ENCODE measurements at places on chromosomes 11 and 22.

- DNase-seq = no peak
These were observed 1486.7 kb downstream of the BRD1 start for GRCh38 chr22:48340727-48341709.

DNA sequence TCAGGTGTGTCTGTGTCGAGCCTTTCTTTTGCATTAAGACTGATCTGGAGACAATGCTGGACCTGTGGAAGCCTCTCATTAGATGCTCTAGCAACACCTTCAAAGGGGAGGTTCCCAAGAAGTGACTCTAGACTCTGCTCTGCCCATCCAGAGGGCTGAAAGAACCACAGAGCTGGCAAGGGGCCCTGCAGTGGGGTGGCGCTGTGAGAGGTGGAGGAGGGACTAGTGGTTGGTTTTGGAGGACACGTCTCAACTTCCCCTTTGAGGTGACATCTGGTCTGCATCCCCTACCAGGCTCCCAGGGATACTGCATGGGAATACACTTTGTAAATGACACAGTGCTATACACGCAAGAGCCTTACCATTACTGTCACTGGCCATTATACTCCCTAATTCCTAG, 34.2 kb upstream of the SYT13 start:
- DNase-seq = no peak

GRCh38 chr11:116636341-116636929, 136.4 kb downstream of the BUD13 start:
- no peak for DNase-seq

DNA sequence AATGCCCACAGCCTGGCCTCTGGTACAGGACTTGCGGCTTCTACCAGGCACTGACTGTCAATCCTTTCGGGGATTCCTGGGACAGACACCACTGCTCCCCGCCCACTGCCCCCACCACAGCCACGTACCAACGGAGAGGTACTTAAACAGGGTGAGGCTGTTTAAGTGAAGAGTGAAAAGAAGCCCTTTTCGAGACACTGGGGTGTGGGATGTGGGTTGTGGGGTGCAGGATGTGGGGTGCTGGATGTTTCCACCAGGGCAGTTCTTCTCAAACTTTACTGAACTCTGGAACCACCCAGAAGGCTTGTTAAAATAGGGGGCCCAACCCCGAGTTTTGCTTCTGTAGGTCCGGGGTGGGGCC, 34.2 kb upstream of the PRR5 start:
- DNase-seq = peak; percentile 72

GRCh38 chr11:112410325-112410724, 149.7 kb upstream of the PLET1 start:
- no peak for DNase-seq

- no peak for DNase-seq
These were observed 6.1 kb upstream of the ARAP1 start for GRCh38 chr11:72758304-72758689.

DNA sequence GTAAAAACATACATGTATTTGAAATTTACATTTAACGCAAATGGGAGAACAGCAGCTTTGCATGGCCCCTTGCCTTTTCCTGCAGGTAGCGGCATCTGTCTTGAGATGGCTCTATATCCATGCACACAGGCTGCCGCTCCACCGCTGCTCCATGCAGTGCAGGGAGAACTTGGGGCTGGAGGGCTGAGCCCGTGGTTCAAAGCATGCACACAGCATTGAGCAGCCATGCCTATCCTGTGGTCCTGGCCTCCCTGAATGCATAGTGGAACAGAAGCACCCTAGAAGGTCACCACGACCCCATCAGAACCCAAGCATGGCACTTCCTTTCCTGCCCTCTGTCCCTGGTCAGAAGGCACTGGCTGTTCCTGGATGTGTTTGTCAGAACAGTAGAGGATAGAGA, 35.0 kb upstream of the TP53I11 start:
- no peak for DNase-seq

DNA sequence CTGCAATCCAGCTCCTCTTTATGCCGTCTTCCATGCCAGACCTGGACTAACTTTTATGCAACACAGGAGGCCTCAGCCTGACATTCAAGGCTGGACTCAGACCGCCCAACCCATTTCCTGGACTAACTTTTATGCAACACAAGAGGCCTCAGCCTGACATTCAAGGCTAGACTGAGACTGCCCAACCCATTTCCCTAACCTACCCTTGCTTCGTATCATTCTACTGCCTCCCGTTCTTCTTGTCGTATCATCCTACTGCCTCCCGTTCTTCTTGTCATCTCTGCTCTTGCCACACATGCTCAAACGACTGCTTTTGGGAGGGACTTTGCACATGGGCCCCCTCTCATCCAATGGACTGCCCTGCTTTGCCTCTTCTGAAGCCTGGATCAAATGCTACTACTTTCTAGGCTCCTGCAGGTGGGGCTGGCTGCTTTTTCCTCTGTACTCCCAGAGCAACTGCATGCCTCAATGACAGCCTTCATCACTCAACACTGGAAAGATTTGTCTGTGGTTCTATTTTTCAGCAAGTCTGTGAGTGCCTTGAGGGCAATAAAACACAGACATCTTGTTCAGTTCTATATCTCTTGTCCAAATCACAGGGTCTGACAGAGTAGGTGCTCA, 7.8 kb downstream of the TBC1D10A start:
- DNase-seq = no peak

- DNase-seq = no peak
These were observed 13.0 kb downstream of the SCN4B start for GRCh38 chr11:118139578-118139977.

- DNase-seq = no peak
These were observed 72.8 kb downstream of the MED15 start for GRCh38 chr22:20580179-20580578.

DNA sequence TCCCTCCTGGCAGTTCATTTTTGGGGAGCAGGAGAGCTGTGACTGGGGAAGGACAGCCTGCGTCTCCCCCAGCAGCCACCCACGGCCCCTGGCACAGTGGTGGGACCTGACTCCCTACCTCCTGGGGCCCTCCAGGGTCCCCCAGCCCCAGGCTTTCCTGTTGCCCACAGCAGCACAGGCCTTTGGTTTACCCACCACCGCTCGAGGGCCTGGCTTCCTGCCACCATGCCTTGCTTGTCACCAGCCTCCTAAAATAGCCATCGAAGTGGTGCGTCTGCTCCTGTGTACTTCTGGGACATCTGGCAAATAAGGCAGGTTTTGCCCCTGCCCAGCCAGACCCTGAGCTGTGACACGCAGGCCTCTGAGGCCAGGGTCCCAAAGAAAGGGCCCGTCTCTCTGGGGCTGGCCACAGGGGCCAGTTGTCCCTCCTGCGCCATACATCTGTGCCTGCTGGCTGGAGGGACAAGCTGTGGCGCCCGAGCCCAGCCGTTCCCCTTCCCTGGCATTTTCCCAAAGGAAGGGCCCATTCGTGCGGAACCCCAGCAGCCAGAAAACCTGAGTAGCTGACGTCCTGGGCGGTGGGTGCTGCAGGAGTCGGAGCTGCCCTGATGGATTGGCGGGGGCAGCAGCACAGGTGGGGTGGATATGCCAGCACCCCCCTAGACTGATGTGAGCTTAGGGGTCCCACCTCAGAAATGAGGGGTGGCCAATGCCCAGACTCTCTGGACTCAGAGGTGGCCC, 14.6 kb downstream of the PHLDA2 start:
- no peak for DNase-seq

DNA sequence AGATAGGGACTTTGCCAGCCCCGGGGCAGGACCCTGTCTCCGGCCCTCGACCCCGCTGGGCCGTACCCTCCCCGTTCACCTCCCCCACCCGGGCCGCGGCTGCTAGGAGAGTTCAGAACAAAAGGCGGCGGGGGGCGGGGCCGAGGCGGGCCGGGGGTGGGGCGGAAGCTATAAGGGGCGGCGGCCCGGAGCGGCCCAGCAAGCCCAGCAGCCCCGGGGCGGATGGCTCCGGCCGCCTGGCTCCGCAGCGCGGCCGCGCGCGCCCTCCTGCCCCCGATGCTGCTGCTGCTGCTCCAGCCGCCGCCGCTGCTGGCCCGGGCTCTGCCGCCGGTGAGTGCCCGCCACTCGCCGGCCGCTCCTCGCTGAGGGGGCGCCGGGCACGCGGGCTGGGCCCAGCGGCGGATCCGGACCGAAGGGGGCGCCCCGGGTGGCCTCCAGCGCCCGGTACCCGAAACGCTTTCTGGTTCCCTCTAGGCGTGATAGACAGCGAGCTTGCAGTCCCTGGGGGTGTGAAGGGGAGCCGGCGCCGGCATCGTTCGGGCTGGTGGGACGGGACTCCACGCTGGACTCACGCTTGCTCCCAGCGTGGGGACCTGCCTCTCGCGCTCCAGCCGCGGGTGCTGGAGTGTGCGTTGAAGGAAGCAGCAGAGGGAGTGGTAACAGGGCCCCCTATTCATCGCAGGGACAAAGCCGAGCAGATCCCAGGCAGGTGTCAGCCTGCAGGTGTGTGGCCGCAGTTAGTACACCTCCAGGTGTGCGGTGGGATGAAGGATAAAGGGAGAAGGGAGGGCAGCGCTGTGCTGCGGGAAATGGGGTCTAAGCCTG, at the start of gene MMP11:
TSS of gene MMP11 (plus strand) at position 201 of the 825 bp plus-strand sequence. CDS start at position 223, 22 bp downstream.
- peak; percentile 32 for DNase-seq

DNA sequence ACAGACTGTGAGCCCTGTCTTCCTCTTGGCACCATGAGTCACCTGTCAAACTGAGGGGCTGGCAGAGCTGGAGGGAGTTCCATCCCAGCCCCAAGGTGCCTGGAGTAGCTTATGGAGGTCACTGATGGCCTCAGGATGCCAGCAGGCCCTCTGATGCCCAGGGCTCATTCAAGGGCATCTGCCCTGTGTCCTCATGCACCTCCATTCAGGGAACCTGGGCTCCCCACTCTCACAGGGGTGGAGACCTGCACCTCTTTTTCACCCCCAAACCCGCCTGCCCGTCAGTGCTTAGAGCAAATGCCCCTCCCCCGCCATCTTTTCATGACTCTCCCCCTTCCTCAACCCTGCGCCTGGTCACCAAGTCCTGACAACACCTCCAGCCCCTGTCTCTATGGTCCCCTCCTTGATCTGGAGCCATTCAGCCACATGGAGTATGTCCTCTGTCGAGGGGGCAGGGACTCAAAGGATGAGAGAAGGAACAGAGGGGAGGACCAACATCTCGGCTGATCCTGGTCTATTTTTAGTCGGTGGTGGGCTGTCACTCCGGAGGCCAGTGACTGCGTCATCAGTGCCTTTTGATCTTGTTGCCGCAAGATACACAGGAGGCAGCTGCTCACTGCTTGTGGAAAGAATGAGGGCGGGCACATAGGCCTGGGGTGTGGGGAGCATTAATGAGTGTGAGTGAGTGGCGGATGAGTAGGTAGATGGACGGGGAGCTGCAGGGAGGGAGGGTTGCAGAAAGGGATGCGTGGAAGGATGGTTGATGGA, 72.2 kb downstream of the CDKN1C start:
- peak; percentile 30 for DNase-seq

- no peak for DNase-seq
These were observed 3.9 kb downstream of the TNNT3 start for GRCh38 chr11:1923201-1923956.

- no peak for DNase-seq
These were observed 155.8 kb upstream of the POU2AF2 start for GRCh38 chr11:111089759-111090158.

GRCh38 chr11:83153764-83154163, 3.2 kb upstream of the PCF11 start:
- no peak for DNase-seq

GRCh38 chr11:2734181-2735052, 34.6 kb upstream of the KCNQ1OT1 start:
- no peak for DNase-seq

DNA sequence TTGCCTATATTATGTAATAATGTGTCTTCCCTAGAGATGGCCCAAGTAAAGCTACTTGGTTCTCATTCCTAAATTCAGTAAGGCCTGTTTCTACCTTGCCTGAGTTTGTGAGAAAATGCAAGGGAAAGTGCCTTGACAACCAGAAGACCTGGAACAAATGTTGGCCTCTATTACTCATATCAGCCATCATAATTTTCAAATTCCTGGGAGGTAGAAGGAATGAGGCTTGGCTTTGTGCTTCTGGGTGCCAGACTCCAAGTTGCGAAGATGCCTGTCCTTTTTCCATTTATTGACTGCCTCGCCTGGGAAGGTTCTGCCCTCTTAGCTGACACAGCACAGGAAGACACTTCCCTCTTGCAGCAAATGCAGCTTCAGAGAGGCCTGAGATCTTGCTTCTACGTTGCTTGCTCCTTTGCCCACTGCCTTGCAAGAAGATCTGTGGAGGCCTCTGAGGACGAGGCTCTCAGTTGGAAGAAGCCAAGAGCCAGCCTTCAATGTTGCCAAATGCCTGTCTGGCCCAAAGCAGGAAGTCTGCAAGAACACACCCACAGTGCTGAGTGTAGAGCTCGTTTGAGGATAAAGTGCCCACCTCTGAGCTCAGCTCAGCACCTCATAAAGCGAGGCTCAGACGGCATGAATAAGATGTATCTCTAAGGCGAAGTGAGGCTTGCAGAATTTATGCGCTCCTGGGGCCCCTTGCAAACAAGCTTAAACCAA, 120.1 kb downstream of the GALNT18 start:
- no peak for DNase-seq

DNA sequence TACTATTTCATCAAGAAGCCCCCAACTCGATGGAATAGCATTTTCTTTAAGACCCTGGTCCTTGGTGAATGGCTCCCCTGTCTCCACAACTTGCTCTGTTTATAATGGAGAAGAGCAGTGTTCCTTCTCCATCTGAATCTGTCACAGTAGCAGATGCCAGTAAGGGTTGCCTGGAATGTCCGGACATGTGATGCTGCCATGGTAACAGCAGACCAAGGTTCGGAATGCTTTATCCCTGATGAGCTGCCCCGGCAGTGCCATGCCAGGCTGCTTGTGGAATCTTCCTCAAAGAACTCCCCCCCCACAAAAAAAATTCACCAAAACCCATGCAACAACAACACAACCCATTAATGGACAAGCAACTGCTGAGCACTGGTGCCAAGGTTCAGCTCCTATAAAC, 72.5 kb downstream of the KCNC1 start:
- no peak for DNase-seq

- DNase-seq = no peak
These were observed 7.0 kb downstream of the PITPNB start for GRCh38 chr22:27912101-27912500.

- DNase-seq = peak; percentile 40
These were observed 15.2 kb upstream of the CDC42EP1 start for GRCh38 chr22:37544955-37545702.

DNA sequence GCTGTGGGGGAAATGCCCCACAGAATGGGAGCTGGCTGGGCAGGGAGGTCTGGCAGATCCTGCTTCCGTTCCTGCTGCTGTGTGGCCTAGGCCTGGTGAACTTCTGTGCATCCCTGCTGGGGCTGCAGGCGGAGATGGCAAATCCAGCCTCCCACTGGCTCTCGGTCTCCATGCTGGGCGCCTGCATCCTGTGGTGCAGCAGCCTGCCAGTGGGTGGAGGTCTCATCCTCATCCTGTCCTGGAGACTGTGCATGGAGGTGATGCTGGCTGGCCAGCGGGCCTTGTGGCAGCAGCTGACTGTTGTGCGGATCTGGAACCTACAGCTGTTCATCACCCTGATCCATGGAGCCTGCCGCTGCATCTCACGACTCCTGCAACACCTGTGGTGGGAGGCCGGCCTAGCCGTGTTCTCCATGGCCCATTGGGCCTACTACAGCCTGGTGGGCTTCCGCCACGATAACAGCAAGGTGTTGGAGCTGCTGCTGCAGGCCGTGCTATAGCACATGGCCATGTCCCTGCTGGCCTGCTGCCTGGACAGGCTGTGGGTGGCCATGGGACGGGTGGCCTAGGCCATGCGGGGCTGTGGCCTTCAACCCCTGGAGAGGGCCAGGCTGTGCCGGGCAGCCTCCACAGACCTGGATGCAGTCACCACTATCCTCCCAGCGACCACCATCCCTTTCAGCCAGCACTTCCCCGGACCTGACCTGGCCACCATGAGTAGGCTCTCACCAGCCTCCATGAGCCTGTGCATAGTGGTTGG, 8.8 kb upstream of the RPL3 start:
- no peak for DNase-seq

GRCh38 chr22:48574776-48575617, 1252.7 kb downstream of the BRD1 start:
- peak; percentile 46 for DNase-seq

- DNase-seq = no peak
These were observed 46.8 kb downstream of the ATXN10 start for GRCh38 chr22:45718391-45718790.
